ENCODE measurements at places on chromosomes 5 and 9. TPM values are rescaled to one million over a fixed set of nuclear protein-coding genes. Genes with fewer than 3 reads are reported as not detected.

Gene TNC
- total RNA-seq = not detected

Gene MSX2
- 0.30 TPM for total RNA-seq

Gene HEMGN
- 1.6 TPM for total RNA-seq

Gene PCDHA9
- total RNA-seq = not detected

Gene ZNF879
- 16.3 TPM for total RNA-seq

Gene CLIC3
- 3.1 TPM for total RNA-seq

Gene ACER2
- 6.0 TPM for total RNA-seq

Gene PCDHB14
- total RNA-seq = 0.14 TPM

Gene GMCL2
- not detected for total RNA-seq

Gene ZDHHC21
- total RNA-seq = 8.9 TPM
